ENCODE measurements at places on chromosomes 3 and 15.

GRCh38 chr3:55408193-55408826 is 78.8 kb downstream of the WNT5A start:
- no peak for DNase-seq

DNA sequence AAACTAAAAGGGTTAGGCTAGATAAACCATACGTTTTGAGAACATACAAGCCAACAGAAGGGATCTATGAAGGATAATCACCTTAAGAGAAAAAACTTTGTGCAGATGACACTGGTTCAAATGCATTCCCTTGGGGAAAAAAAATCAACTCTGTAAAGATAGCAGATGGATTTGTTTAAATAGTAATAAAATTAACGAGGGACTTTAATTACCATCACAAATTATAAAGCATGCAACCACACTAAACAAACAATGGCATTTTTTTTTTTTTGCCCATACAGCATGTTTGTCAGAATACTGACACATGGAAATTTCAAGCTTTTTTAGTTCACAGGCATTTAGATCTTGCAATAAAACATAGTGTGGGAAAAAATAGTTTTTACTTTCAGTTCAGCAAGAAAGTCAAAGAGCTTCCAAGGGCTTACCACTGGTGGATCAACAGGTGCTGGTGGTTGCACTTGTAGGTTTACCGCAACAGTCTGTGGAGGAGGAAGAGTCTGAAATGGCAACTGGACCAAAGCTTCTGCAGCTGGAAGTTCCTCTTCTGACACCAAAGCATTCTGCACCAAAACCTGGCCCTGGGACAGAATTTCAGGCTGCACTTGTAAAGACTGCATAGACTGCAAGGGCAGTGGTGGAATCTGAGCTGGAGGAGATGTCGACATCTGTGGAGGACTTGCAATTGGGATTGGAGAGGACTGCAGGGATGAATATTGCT is 53.1 kb downstream of the PHC3 start:
- no peak for DNase-seq

GRCh38 chr3:172142051-172142863 is 102.9 kb downstream of the FNDC3B start:
- no peak for DNase-seq

GRCh38 chr3:192772240-192772894 is 45.0 kb upstream of the FGF12 start:
- peak; percentile 53 for DNase-seq

DNA sequence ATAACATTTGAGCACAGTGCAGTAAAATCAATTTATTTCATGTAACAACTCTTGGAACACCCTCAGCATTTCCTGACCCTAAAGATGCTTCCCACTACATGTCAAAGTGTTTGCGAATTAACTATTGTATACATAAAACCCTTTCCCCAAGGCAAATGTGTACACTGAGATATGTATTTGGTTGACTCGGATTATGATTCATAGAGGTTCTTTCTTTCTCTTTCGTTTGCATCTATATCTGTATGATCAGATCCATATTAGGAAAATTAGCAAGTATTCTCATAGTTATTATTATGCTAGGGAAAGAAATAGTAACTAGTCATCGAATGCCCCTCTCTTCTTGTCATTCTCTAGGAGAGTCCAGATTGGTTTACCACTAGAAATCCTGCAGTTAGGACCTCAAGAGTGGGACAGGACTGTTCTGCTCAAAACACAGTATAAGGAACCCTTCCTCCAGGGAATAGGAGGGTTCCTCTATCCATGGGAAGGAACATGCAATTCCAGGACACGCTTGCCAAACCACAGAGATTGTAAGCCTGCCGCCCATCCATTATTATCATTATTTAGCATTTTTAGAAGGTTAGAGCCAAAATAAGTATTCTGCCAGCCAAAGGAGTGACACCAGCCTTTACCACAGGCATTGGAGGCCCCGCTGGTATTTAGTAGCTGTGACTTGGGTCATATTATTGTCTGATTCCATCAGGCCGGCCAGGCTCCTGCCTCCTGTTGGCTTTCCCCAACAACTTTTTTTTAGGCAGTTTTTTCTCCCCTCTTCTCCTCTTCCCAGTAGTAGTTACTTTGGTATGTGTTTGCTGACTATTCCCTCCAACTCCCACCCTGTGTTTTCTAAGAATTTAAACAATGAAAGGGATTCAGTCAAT is 100.7 kb downstream of the GALK2 start:
- DNase-seq = no peak

Data from PC-9 (cell line).